ENCODE measurements at places on chromosomes 7 and 10.

- H3K27ac ChIP-seq = no peak overlapping the region
- no peaks in the 10 kb centered on the region for H3K36me3 ChIP-seq
- no peak for DNase-seq
- no peak overlapping the region for H3K4me3 ChIP-seq
- no peaks in the 10 kb centered on the region for H3K27me3 ChIP-seq
- no peaks in the 10 kb centered on the region for H3K4me1 ChIP-seq
These were observed 58.7 kb upstream of the VSTM2A start for GRCh38 chr7:54483523-54483922.

- H3K27ac ChIP-seq = peak overlapping the region; percentile 2
- no peak overlapping the region for H3K4me3 ChIP-seq
- peaks cover 79% of the 10 kb centered on the region for H3K36me3 ChIP-seq
- no peak for DNase-seq
- H3K27me3 ChIP-seq = no peaks in the 10 kb centered on the region
- H3K4me1 ChIP-seq = peaks cover 5% of the 10 kb centered on the region
These were observed 9.4 kb downstream of the PDAP1 start for GRCh38 chr7:99398891-99399445.

DNA sequence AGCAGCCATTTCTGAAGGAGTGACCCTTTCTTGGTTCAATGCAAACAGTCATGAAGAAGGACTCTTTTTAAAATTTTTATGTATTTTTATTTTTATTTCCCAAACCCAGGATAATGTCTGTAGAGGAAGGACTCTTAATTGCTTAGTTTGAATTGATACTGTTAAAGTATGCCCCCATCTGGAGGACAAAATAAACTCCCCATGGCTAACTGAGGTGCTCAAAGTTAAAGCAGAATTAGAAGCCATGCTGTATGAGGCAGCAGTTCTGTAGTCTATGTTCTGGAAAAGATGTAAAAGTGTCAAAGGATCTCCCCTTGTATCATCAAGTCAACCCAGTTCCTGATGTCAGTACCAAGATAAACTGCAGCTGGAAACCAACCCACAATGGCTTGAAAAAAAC is 617.9 kb upstream of the GRM3 start:
- DNase-seq = no peak
- H3K36me3 ChIP-seq = no peaks in the 10 kb centered on the region
- no peaks in the 10 kb centered on the region for H3K4me1 ChIP-seq
- no peaks in the 10 kb centered on the region for H3K27me3 ChIP-seq
- H3K27ac ChIP-seq = no peak overlapping the region
- H3K4me3 ChIP-seq = no peak overlapping the region

DNA sequence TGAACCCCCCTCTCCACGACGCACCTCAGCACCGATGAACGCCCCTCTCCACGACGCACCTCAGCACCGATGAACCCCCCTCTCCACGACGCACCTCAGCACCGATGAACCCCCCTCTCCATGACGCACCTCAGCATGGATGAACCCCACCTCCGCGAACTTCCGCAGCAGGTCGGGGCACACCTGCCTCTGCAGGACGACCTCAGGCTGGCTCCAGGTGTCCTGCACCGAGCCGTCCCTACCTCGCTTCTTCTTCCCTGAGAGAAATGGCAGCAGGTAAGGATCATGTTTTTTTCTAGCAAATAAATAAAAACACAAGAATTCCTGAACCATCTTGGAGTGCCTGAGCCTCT is 24.1 kb downstream of the CFAP46 start:
- H3K27me3 ChIP-seq = no peaks in the 10 kb centered on the region
- no peaks in the 10 kb centered on the region for H3K36me3 ChIP-seq
- no peak overlapping the region for H3K27ac ChIP-seq
- no peaks in the 10 kb centered on the region for H3K4me1 ChIP-seq
- no peak overlapping the region for H3K4me3 ChIP-seq

GRCh38 chr7:139362302-139362701 is 2.6 kb downstream of the LUC7L2 start:
- no peaks in the 10 kb centered on the region for H3K27me3 ChIP-seq
- H3K27ac ChIP-seq = no peak overlapping the region
- H3K4me3 ChIP-seq = peak overlapping the region; percentile 28
- peaks cover 36% of the 10 kb centered on the region for H3K4me1 ChIP-seq
- H3K36me3 ChIP-seq = peaks cover 50% of the 10 kb centered on the region
- DNase-seq = no peak

GRCh38 chr7:88686468-88687229 is 72.9 kb upstream of the ZNF804B start:
- no peak for DNase-seq
- H3K4me1 ChIP-seq = no peaks in the 10 kb centered on the region
- no peak overlapping the region for H3K4me3 ChIP-seq
- no peaks in the 10 kb centered on the region for H3K27me3 ChIP-seq

DNA sequence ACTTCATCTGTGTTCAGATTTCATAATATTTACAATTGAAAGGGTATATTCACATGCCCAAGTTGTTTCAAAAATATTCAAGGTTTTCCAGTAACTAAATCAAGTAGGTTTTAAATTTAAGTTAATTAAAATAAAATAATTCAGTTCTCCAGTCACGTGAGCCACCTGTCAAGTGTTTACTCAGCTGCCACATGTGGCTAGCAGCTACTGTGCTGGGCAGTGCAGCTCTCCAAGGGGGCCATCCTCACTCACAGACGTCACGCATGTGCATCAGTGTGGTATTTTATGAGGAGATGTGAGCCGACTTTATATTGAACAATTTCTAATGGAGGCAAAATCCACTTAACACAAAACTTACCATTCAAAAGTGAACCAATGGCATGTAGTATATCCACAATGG is 69.7 kb upstream of the CAMK2B start:
- no peak overlapping the region for H3K4me3 ChIP-seq
- no peak for DNase-seq
- H3K4me1 ChIP-seq = no peaks in the 10 kb centered on the region
- no peak overlapping the region for H3K27ac ChIP-seq
- H3K27me3 ChIP-seq = no peaks in the 10 kb centered on the region

- no peak overlapping the region for H3K27ac ChIP-seq
- DNase-seq = no peak
- H3K4me1 ChIP-seq = peaks cover 23% of the 10 kb centered on the region
- H3K27me3 ChIP-seq = peaks cover 69% of the 10 kb centered on the region
- H3K36me3 ChIP-seq = no peaks in the 10 kb centered on the region
These were observed 4.3 kb upstream of the ZNF503 start for GRCh38 chr10:75405598-75406461.

DNA sequence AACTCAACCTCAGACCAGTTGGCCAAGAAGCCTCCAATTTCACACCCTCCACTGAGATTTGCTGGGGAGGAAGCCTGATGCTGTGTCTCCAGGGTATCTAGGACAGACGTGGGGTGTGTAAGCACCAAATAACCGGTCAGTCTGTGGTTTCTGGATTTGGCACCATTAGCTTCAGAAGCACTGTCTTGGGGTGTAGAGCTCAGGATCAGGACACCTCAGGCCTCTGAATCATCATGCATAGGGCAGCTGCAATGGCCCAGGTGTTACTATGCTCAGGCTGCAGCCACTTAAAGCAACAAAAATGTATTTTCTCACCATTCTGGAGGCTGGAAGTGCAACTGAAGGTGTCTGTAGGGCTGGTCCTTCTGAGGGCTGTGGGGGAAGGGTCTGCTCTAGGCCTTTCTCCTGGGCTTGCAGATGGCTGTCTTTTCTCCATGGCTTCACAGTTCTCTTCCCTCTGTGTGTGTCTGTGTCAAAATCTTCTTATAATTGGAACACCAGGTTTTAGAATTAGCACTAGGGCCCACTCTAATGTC is 73.4 kb upstream of the SEPHS1 start:
- peaks cover 9% of the 10 kb centered on the region for H3K27me3 ChIP-seq
- H3K36me3 ChIP-seq = no peaks in the 10 kb centered on the region
- H3K4me1 ChIP-seq = no peaks in the 10 kb centered on the region
- DNase-seq = no peak
- no peak overlapping the region for H3K27ac ChIP-seq
- H3K4me3 ChIP-seq = no peak overlapping the region

GRCh38 chr7:107394831-107395230 is 75.0 kb upstream of the GPR22 start:
- DNase-seq = no peak
- H3K4me1 ChIP-seq = no peaks in the 10 kb centered on the region
- no peak overlapping the region for H3K4me3 ChIP-seq

DNA sequence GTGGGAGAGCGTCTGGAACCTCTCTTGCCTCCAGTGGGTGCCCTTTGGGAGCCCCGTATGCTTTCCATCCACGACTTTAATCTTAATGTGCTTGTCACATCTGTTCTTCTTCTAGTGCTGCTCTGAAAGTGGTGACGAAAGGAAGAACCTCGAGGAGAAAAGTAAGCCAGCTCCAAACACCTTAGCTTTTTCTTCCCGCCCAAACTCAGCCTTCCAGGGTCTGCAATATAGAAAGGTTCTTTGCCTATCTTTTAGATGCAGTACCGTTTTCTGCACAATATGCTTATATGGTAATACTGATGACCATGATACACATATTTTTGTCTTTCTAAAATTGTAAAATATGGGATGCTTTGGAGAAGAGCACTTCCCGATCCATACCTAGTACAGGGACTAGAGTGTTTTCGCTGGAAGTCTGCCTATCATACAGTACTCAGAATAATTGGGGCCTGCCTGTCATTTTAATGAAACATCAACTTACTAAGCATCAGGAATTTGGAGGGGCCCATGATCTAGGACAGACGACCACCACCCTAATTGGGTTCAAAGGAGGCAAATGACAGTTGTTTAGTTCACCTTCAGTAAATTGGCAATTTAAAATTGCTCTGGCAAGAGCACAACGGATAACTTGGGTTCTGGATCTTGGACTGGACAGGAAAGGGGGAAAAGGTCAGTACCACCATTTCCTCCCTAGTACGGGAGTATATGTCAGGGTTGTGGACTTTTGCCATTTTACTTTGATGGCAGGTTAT is 884 bp downstream of the RINT1 start:
- no peaks in the 10 kb centered on the region for H3K27me3 ChIP-seq
- no peak for DNase-seq
- H3K4me3 ChIP-seq = peak overlapping the region; percentile 91
- peak overlapping the region; percentile 92 for H3K27ac ChIP-seq

DNA sequence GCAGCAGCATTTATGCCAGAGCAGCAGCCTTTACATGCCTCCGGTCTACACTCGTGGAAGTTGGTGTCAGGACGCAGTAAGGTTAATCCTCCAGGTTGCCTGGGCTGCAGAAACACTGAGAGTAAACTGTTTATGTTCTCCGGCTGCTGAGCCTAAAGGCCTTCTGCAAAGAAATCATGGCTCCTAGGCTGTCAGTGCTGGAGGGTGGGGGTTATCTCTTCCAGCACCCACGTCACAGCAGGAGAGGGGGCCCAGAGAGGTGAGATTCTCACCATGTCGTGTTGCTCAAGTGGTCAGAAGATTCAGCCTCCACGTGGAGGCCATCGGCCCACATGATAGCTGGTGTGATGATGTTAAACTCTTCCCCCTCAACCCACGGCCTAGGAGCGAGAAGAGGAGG is 41.2 kb downstream of the COL13A1 start:
- no peak overlapping the region for H3K27ac ChIP-seq
- H3K4me1 ChIP-seq = no peaks in the 10 kb centered on the region
- H3K4me3 ChIP-seq = no peak overlapping the region
- no peak for DNase-seq

DNA sequence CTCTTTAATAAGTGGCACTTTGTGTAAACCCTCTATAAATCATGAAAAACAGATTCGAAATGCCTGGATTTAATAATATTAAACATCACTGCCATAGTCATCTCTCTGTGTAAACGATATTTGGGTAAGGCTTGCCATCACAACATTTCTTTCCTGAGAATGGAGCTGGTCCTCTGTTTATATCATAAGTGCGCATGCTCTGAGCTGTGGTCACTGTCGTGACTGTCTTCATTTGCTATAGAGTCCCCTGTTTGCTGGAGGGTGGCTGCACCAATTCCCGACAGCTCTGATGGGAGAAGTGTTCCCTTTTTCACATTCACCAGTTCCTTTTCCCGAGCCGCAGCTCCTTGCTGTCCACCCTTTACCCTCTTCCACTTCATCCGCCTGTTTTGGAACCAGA is 50.4 kb upstream of the AGMO start:
- no peaks in the 10 kb centered on the region for H3K36me3 ChIP-seq
- H3K4me1 ChIP-seq = no peaks in the 10 kb centered on the region
- H3K4me3 ChIP-seq = no peak overlapping the region
- H3K27me3 ChIP-seq = no peaks in the 10 kb centered on the region
- no peak for DNase-seq
- no peak overlapping the region for H3K27ac ChIP-seq

DNA sequence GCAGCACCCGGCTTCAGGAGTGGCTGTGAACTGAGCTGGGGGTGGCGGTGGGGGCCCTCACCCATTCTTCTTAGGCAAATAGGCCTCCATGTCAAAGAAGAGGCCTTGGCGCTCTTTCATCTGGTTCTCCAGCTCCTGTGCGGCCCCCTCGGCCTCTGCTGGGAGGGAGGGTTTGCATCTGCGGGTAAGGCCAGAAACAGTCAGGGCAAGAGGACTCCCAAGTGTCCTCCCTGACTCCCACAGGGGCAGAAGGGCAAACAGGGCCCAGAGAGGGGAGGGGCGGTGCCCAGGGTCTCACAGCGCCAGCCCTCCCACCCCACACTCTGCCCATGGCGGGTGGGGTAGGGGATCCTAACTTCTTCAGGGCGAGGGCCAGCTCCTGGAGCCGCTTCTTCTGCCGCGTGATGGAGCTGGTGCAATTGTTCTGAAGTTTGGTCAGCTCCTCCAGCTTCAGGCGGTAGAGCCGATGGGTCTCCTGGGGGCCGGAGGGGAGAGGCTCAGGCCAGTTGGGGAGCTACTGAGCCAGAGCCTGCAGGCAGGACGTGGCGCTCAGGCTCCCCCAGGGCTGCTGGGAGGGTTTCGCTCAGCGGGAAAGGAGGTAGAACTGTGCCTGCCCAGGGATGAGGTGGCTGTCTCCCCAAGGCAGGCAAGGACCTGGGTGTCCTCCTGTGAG is 2.2 kb downstream of the TMEM120A start:
- no peaks in the 10 kb centered on the region for H3K27me3 ChIP-seq
- H3K36me3 ChIP-seq = peaks cover 28% of the 10 kb centered on the region
- DNase-seq = no peak
- peaks cover 19% of the 10 kb centered on the region for H3K4me1 ChIP-seq
- no peak overlapping the region for H3K4me3 ChIP-seq

DNA sequence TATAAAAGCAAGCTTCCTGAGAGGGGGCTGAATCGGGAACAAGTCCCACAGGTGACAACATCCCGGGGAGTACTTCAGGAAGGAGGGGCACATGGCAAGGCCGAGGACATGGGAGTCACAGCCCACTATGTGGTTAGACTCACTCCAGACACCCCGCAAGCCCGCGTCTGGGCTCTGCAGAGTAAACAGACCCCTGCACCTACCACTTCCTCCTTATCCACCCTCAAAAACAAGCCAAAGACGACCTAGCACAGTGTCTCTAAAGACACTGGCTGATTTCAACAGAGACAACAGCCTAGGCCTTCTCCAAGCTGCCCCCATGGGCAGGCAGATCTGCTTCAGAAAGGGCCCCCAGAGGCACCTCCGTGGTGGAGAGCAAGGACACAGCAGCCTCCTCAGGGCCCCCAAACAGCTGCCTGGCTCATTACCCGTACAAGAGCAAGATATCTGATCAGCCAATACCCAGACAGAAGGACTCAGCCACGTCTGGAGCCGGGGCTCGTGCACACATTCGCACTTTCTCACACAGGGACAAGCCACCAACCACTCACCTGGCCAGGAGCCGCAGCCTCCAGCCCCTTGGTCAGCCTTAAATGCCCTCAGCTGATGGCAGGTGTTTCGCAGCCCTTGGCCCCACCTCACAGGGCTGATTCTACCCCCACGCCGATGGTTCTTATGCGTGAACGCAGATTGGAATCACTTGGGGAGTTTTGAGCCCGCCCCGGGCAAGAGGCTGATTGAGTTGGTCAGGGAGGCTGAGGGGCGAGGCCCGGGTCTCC is 10.7 kb upstream of the KPNA7 start:
- no peak overlapping the region for H3K27ac ChIP-seq
- peaks cover 2% of the 10 kb centered on the region for H3K27me3 ChIP-seq
- no peak for DNase-seq
- no peaks in the 10 kb centered on the region for H3K36me3 ChIP-seq
- H3K4me1 ChIP-seq = no peaks in the 10 kb centered on the region
